Osteocyte (in vitro differentiated cells): ENCODE measurements at places on chromosomes 1 and 21. TPM values are rescaled to one million over a fixed set of nuclear protein-coding genes. Genes with fewer than 3 reads are reported as not detected.

Gene SPATA46
- not detected in 2 replicates for total RNA-seq

Gene SYT14
- total RNA-seq, result 0.10 and 0.16 TPM in 2 replicates

Gene F13B
- total RNA-seq, result not detected in 2 replicates

Gene S100A5
- total RNA-seq, result 1.0 TPM in 1 of 2 replicates, not detected in the other

Gene MORC3
- 27.8 and 31.1 TPM in 2 replicates for total RNA-seq

Gene ST6GALNAC5
- 2.6 and 3.7 TPM in 2 replicates for total RNA-seq

Gene GSTM1
- 6.4 and 7.8 TPM in 2 replicates for total RNA-seq

Gene KRTAP11-1
- not detected in 2 replicates for total RNA-seq

Gene HEYL
- total RNA-seq, result 1.3 and 1.4 TPM in 2 replicates

Gene EPHA8
- 0.51 and 0.55 TPM in 2 replicates for total RNA-seq

GRCh38 chr1:154468535-154469250, 33.3 kb upstream of the TDRD10 start:
- peaks cover 8% of the 10 kb centered on the region for H3K36me3 ChIP-seq
- DNase-seq, result no peak
- H3K27me3 ChIP-seq, result no peaks in the 10 kb centered on the region
- H3K4me1 ChIP-seq, result peaks cover 26% of the 10 kb centered on the region
- no peak overlapping the region for H3K4me3 ChIP-seq
- no peak overlapping the region for H3K27ac ChIP-seq

GRCh38 chr1:8161546-8162105, 135.5 kb upstream of the ERRFI1 start:
- no peak overlapping the region for H3K4me3 ChIP-seq
- H3K27ac ChIP-seq, result no peak overlapping the region
- no peaks in the 10 kb centered on the region for H3K27me3 ChIP-seq

DNA sequence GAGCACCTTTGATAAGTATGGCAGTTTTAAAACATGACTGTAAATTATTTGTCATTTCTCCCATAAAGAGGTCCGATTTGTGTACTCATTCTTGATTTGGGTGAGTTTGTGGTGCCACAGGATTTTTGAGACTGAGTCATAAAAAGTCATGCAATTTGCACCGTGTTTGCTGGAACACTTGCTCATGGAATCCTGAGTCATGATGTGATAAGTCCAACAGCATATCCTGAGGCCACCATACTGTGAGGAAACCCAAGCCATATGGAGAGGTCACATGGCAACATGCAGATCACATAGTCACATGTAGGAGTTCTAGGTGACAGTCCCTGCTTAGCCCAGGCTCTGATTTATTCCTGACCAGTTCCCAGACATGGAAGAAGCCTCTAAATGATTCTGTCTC, 40.8 kb upstream of the PRRX1 start:
- no peak overlapping the region for H3K27ac ChIP-seq
- H3K27me3 ChIP-seq, result no peaks in the 10 kb centered on the region
- no peak overlapping the region for H3K4me3 ChIP-seq
- H3K36me3 ChIP-seq, result no peaks in the 10 kb centered on the region
- DNase-seq, result no peak
- peaks cover 27% of the 10 kb centered on the region for H3K4me1 ChIP-seq

DNA sequence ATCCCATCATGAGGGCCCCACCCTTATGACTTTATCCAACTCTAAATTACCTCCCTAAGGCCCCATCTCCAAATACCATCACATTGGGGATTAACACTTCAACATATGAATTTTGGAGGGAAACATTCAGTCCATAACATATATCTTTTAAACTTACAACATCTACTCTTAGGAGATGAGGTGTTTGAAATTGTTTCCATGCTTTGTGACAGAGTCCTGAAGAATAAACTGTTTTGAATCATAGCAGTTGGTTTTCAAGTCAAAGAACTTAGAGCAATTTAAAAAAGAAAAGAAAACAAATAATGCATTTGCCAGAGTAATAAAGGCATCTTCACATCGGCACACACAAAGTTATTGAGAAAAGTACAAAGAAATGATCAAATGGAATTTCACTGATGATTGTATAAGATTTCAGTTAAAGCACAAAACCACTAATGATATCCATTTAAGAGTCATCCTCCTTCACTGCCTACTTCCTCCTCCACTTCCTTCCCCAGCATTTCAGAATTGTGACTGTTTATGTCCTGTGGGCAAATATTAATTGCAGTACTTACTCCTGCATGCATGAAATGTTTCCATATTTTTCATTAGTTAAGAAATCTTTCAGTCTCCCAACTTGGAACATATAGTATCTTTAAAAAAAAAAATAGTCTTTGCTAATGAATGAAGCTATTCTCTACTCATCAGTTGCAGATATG, 202.0 kb downstream of the LRRC40 start:
- no peak overlapping the region for H3K4me3 ChIP-seq
- no peak for DNase-seq
- no peaks in the 10 kb centered on the region for H3K36me3 ChIP-seq
- no peaks in the 10 kb centered on the region for H3K27me3 ChIP-seq
- no peak overlapping the region for H3K27ac ChIP-seq

DNA sequence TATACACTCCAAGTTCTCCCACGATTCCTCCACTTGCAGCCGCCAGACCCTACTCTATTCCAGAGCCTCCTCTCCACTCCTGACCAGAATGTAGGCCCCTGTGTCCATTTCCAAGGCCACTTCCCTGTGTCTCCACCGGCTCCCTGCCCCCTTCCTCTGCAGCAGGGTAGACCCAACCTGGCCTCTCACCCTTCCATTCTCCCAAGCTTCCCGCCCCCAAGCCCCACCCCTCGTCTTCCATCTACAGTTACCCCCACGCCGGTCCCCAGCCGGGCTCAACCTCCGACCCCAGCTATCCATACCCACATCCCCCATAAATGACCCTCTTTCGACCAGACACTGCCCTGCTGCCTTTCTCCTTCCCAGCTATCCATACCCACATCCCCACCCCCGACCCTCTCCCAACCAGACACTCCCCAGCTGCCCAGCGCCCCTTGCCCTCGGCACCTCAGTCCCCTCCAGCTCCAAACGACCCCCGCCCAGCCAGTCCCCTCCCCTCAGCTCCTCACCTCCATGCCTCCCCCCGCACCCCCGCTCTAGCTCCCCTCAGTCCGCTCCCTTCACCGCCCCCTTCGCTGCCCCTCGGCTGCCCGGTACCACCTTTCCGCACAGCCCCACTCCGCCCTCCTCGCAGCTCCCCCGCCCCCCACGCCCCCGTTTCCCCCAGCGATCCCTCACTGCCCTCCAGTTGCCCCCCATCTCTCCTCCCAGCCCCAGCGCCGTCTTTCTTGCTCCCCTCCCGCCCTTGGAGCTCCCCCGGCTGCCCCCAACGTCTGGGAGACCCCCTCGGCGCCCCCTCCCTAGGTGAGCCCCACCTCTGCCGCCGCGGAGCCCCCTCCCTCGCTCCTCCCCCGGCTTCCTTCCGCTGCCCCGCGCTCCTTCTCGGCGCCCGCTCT, 670 bp downstream of the RAB3B start:
- no peak for DNase-seq
- no peak overlapping the region for H3K27ac ChIP-seq
- no peaks in the 10 kb centered on the region for H3K36me3 ChIP-seq
- H3K4me1 ChIP-seq, result peaks cover 12% of the 10 kb centered on the region
- peak overlapping the region; percentile 66 for H3K4me3 ChIP-seq

GRCh38 chr1:99756598-99756997, 9.8 kb downstream of the FRRS1 start:
- no peak overlapping the region for H3K27ac ChIP-seq
- no peaks in the 10 kb centered on the region for H3K27me3 ChIP-seq
- H3K4me1 ChIP-seq, result peaks cover 4% of the 10 kb centered on the region

DNA sequence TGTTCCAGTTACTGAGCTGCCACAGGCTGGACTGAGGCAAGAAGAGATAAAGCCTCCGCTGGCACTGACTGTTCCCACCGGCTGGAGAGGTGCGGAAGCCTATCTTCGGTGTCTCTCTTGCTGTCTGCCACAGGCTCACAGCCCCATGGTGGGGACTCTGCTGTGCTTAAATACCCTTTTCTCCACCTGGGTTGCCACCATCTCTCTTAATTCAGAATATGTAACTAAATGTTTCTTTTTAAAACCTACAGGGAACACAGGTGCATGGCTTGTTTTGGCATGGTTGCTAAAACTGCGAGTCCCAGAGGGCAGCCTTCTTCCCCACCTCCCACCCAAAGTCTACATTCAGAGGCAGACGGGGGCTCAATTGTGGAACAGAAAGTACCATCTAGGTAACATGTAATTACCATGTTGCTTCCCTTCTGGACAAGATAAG, 8.1 kb upstream of the LBR start:
- DNase-seq, result no peak
- H3K27me3 ChIP-seq, result peaks cover 6% of the 10 kb centered on the region
- H3K36me3 ChIP-seq, result no peaks in the 10 kb centered on the region
- H3K4me1 ChIP-seq, result no peaks in the 10 kb centered on the region
- no peak overlapping the region for H3K4me3 ChIP-seq

DNA sequence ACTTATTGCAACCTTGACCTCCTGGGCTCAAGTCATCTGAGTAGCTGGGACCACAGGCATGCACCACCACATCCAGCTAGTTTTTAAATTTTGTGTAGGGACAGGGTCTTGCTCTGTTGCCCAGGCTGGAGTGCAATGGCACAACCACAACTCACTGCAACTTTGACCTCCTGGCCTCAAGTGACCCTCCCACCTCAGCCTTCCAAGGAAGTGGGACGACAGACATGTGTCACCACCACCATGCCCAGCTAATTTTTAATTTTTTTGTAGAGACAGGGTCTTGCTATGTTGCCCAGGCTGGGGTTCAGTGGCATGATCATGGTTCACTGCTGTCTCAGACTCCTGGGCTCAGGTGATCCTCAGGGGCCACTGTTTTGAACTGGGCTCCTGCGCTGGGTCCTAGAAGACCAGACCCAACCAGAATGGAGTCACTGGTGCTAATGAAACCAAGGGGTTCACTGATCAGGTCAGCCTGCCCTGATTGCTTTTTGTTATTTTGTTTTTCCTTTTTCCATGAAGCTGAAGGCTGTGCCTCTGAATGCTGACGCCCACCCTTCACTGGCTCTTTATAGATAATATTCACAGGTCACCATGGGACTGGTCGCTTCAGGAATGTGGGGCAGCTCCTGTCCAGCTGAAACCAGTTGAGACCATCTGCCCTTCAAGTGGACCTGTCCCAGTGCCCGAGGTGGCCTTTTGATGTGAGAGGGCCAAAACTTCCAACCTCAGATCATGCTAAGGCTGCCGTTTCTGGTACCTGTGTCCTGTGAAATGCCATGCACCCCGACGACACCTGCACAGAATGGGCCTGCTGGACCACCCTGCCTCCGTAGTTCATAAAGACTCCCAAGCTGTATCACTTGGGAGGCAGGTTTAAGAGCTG, 4.9 kb downstream of the TRIM17 start:
- H3K4me1 ChIP-seq, result peaks cover 24% of the 10 kb centered on the region
- no peaks in the 10 kb centered on the region for H3K27me3 ChIP-seq
- no peak for DNase-seq
- peaks cover 2% of the 10 kb centered on the region for H3K36me3 ChIP-seq
- no peak overlapping the region for H3K4me3 ChIP-seq
- H3K27ac ChIP-seq, result no peak overlapping the region

- no peak for DNase-seq
- no peaks in the 10 kb centered on the region for H3K4me1 ChIP-seq
- H3K36me3 ChIP-seq, result no peaks in the 10 kb centered on the region
- no peak overlapping the region for H3K27ac ChIP-seq
Measured at GRCh38 chr1:2145946-2146835, 48.4 kb downstream of the FAAP20 start.

GRCh38 chr21:44919913-44920693, 596 bp downstream of the ITGB2 start:
- no peak for DNase-seq
- peaks cover 4% of the 10 kb centered on the region for H3K36me3 ChIP-seq
- peaks cover 5% of the 10 kb centered on the region for H3K4me1 ChIP-seq
- peaks cover 28% of the 10 kb centered on the region for H3K27me3 ChIP-seq
- H3K4me3 ChIP-seq, result no peak overlapping the region

DNA sequence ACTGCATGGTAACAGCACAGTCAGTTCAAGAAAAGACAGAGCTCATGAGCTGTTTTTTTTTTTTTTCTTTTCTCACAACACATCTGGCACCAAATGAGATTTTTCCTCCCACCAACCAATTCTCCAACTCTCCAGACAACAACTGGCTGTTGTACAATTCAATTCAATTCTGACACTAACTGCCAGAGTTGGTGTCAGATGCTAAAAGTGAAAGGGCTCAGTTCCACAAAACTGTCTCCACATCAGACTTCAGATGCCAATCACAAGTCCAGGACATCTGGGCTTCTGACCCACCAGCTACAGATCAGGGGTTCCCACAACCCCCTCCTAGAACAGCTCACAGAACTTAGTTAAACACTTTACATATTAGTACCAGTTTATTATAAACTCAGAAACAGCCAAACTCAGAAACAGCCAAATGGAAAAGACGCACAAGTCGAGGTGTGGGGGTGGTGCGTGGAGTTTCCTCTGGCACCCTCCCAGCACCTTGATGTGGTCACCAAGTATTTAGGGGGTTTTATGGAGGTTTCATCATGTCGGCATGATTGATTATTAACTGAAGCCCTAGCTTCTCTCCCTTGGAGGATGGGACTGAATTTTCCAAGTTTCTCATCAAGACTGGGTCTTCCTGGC, 39.2 kb upstream of the LRRC8D start:
- no peak for DNase-seq
- no peaks in the 10 kb centered on the region for H3K4me1 ChIP-seq
- H3K36me3 ChIP-seq, result no peaks in the 10 kb centered on the region
- peaks cover 26% of the 10 kb centered on the region for H3K27me3 ChIP-seq

DNA sequence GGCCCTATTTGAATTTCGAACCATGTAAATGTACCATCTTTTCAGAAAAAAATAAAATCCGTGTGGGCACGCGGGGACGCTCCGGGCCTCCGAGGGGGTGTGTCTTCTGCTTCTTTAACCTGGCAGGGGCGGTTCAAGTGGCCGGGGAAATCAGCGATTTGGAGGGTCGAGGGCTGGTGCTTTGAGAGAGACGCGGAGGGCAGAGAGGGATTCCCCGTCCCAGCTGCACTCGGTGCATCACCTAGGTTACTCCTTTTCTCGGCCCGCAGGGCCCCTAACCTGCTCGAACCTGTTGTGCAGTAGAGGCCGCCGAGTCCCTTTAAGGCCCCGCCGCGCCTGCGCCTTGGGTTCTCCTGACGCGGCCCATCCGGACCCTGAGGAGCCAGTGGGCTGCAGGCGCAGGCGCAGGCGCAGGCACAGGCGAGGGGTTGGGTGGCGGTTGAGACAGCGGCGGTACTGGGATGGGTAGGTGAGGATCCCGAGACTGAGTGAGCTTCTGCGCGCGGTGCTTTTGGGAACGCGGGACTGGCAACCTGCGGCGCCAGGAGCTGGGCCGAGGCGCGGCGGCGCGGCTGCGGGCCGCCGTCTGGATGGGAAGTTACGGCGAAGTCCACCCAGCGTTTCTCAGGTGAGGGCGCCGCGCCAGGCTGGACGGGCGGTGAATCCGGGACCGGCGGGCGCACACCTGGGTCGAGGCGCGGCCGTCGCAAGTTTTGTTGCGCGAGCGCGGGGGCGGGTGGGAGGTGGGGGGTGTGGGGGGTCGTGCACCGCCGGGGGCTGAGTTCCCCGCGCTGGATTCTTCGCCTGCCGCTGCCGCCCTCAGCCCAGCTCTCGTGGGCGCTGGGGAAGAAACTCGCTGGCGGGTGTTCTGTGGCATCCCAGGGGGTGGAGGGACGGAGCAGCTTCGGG, at the start of gene NBPF3:
NBPF3 (plus strand) TSS at position 417 of the 909 bp plus-strand sequence. CDS start 4,950 bp downstream, outside the sequence.
- peak; percentile 97 for DNase-seq
- no peaks in the 10 kb centered on the region for H3K27me3 ChIP-seq
- peaks cover 5% of the 10 kb centered on the region for H3K36me3 ChIP-seq
- peaks cover 26% of the 10 kb centered on the region for H3K4me1 ChIP-seq
- peak within 1 kb of the TSS; percentile 91 for H3K4me3 ChIP-seq
